ENCODE measurements at places on chromosomes 1 and 21. TPM values are rescaled to one million over a fixed set of nuclear protein-coding genes. Genes with fewer than 3 reads are reported as not detected.

The VWA5B1 gene
- total RNA-seq = not detected

The GBP1 gene
- total RNA-seq = 46.3 TPM

The KIF21B gene
- 41.1 TPM for total RNA-seq

The MEX3A gene
- not detected for total RNA-seq

The GUCA2B gene
- not detected for total RNA-seq

The CAMK1G gene
- 0.10 TPM for total RNA-seq

The RXFP4 gene
- total RNA-seq = not detected

The EFNA1 gene
- total RNA-seq = 0.84 TPM

The SLC19A2 gene
- 7.0 TPM for total RNA-seq

The FAM151A gene
- total RNA-seq = not detected

The DMRTA2 gene
- total RNA-seq = under 0.01 TPM

The TTC3 gene
- total RNA-seq = 165 TPM

The S100A12 gene
- total RNA-seq = 428 TPM

The IFNLR1 gene
- 1.6 TPM for total RNA-seq

The HMCN1 gene
- total RNA-seq = under 0.01 TPM

The CDK18 gene
- total RNA-seq = 0.94 TPM

The TMPRSS3 gene
- 0.42 TPM for total RNA-seq

The PKLR gene
- not detected for total RNA-seq

The PMVK gene
- total RNA-seq = 2.1 TPM

The BROX gene
- 55.7 TPM for total RNA-seq

The USP25 gene
- total RNA-seq = 62.7 TPM

The ERICH3 gene
- under 0.01 TPM for total RNA-seq

The CYP4A22 gene
- not detected for total RNA-seq

The COL11A1 gene
- 0.10 TPM for total RNA-seq

The CR1 gene
- 29.1 TPM for total RNA-seq

The NMNAT2 gene
- not detected for total RNA-seq

The PEAR1 gene
- 1.7 TPM for total RNA-seq

The TMEM125 gene
- 0.10 TPM for total RNA-seq

The ANKRD35 gene
- not detected for total RNA-seq

The KCNJ15 gene
- total RNA-seq = 0.42 TPM

The EXO5 gene
- 2.9 TPM for total RNA-seq

The DCST1 gene
- 0.21 TPM for total RNA-seq

The LRP8 gene
- 10.0 TPM for total RNA-seq

The FAM72A gene
- total RNA-seq = 1.9 TPM

The PAPPA2 gene
- 0.10 TPM for total RNA-seq

The TEDDM1 gene
- total RNA-seq = not detected

The ACTL8 gene
- total RNA-seq = not detected
